Astrocyte (in vitro differentiated cells and primary cell): ENCODE measurements at places on chromosomes 1 and 21. TPM values are rescaled to one million over a fixed set of nuclear protein-coding genes. Genes with fewer than 3 reads are reported as not detected.

DNA sequence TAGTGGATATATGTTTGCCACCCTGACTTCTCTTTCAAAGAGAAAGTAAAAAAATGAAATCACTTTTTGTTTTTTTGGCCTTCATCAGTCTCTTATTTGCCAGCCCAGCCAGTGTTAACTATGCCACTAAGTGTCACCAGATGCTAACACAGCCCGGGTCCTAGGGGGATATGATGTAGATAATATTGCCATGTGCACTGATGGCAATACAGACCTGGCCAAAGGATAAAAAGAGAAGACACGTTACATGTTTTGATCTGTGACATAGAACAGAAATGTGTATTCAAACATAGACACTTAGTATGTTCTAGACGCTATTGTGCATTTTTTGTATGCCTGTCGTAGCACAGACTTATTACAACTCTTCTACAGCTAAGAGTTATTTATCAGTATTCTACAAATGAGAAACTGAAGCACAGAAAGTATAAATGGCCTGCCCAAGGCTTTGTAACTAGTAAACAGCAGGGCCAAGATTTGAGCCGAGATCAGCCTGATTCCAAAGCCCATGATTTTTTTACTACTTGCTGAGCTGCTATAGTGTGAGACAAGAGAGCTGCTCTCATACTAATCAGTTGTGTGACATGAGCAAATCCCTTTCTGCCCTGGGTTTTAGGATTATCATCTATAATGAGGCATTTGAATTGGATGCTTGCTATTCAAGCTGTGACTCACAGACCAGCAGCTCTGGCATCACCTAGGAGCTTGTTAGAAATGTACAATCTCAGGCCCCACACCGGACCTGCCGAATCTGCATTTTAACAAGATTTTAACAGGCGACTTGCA is 6.3 kb downstream of the LRRC53 start:
- no peak for DNase-seq

Gene EPHX1
- 82.8 and 96.9 TPM in 2 replicates for total RNA-seq

Gene PAQR6
- total RNA-seq, result 6.4 and 7.2 TPM in 2 replicates

Gene RSRP1
- total RNA-seq, result 78.0 and 88.3 TPM in 2 replicates

Gene HES2
- 0.94 and 3.0 TPM in 2 replicates for total RNA-seq

Gene AUNIP
- 1.3 and 2.1 TPM in 2 replicates for total RNA-seq

Gene CCT8
- total RNA-seq, result 187 and 198 TPM in 2 replicates
